Uterine smooth muscle cell (primary cell): ENCODE measurements at places on chromosomes 6 and 20. TPM values are rescaled to one million over a fixed set of nuclear protein-coding genes. Genes with fewer than 3 reads are reported as not detected.

PRR18 gene
- 0.12 TPM in 1 of 2 replicates, not detected in the other for total RNA-seq

IL17F gene
- total RNA-seq = not detected in 2 replicates

PAK5 gene
- not detected in 2 replicates for total RNA-seq

PLCB1 gene
- 15.2 and 16.2 TPM in 2 replicates for total RNA-seq

TRIM31 gene
- total RNA-seq = not detected in 2 replicates

TMEM14B gene
- total RNA-seq = 69.5 and 104 TPM in 2 replicates

ZNF311 gene
- total RNA-seq = 1.7 and 2.9 TPM in 2 replicates

KHDC1L gene
- total RNA-seq = 0.50 TPM in 1 of 2 replicates, not detected in the other

MAP3K7 gene
- total RNA-seq = 35.7 and 41.5 TPM in 2 replicates

CRIP3 gene
- total RNA-seq = not detected in 2 replicates

C4B gene
- total RNA-seq = 2.0 and 6.0 TPM in 2 replicates

DTD1 gene
- 127 and 206 TPM in 2 replicates for total RNA-seq

TMEM14C gene
- 89.1 and 133 TPM in 2 replicates for total RNA-seq

ACOT13 gene
- 7.6 and 8.4 TPM in 2 replicates for total RNA-seq

UST gene
- 10.8 and 27.1 TPM in 2 replicates for total RNA-seq

MUC22 gene
- total RNA-seq = not detected in 2 replicates

C6orf15 gene
- not detected in 2 replicates for total RNA-seq

ACSS1 gene
- total RNA-seq = 5.5 and 6.6 TPM in 2 replicates

LEMD2 gene
- 64.7 and 66.3 TPM in 2 replicates for total RNA-seq

PAX1 gene
- total RNA-seq = not detected in 2 replicates

VSTM2L gene
- 0.66 and 2.2 TPM in 2 replicates for total RNA-seq

SLC22A3 gene
- 1.8 and 2.9 TPM in 2 replicates for total RNA-seq

ZNF831 gene
- not detected in 2 replicates for total RNA-seq

CLDN20 gene
- not detected in 2 replicates for total RNA-seq

OPRL1 gene
- 1.1 and 2.1 TPM in 2 replicates for total RNA-seq

DEFB124 gene
- total RNA-seq = not detected in 2 replicates

SASH1 gene
- 26.1 and 26.7 TPM in 2 replicates for total RNA-seq

ULBP2 gene
- total RNA-seq = 2.6 and 4.1 TPM in 2 replicates

ADGB gene
- not detected in 2 replicates for total RNA-seq

DNAH8 gene
- total RNA-seq = under 0.01 and 0.12 TPM in 2 replicates

POLH gene
- total RNA-seq = 16.7 and 22.9 TPM in 2 replicates

PRL gene
- not detected in 2 replicates for total RNA-seq

TPD52L1 gene
- total RNA-seq = 8.1 and 13.7 TPM in 2 replicates

BPIFA1 gene
- not detected in 2 replicates for total RNA-seq

PRRT1 gene
- total RNA-seq = 0.11 and 0.12 TPM in 2 replicates

DLK2 gene
- total RNA-seq = 0.66 and 1.1 TPM in 2 replicates

PI3 gene
- not detected in 2 replicates for total RNA-seq

OR2J3 gene
- total RNA-seq = not detected in 2 replicates

RNF182 gene
- total RNA-seq = 1.1 and 1.8 TPM in 2 replicates

MYH7B gene
- total RNA-seq = under 0.01 and 0.33 TPM in 2 replicates

HEY2 gene
- total RNA-seq = not detected in 2 replicates

PCK1 gene
- total RNA-seq = not detected in 2 replicates

SAMD3 gene
- total RNA-seq = 12.4 and 14.4 TPM in 2 replicates

RAB44 gene
- under 0.01 TPM in 1 of 2 replicates, not detected in the other for total RNA-seq

TAF11 gene
- total RNA-seq = 18.6 and 18.9 TPM in 2 replicates
